ENCODE measurements at places on chromosomes 16 and 17. TPM values are rescaled to one million over a fixed set of nuclear protein-coding genes. Genes with fewer than 3 reads are reported as not detected.
A peak's percentile ranks its signal among the peaks of the same experiment; 100 is the strongest.

TBC1D3L gene
- total RNA-seq, result 2.2 TPM

ITGAD gene
- not detected for total RNA-seq

ADAMTS18 gene
- 0.08 TPM for total RNA-seq

VAT1 gene
- 461 TPM for total RNA-seq

DNA sequence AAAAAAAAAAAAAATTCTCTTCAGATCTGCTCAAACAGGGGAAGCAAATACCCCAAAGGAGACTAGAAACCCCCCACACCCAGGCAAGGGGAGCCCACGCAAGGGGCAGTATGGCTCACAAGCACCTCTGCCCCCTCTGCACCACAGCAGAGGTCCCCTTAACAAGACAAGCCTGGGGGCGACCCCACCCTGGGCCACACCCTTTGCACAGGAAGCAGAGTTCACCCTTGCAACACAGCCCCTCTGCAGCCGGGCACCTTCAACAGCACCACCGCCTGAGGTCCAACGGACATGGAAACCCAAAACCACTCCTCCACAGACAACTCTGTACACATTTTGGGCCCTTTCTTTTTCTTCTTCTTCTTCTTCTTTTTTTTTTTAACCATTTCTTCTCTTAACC, 12.8 kb downstream of the AXIN1 start:
- no peak for DNase-seq

DNA sequence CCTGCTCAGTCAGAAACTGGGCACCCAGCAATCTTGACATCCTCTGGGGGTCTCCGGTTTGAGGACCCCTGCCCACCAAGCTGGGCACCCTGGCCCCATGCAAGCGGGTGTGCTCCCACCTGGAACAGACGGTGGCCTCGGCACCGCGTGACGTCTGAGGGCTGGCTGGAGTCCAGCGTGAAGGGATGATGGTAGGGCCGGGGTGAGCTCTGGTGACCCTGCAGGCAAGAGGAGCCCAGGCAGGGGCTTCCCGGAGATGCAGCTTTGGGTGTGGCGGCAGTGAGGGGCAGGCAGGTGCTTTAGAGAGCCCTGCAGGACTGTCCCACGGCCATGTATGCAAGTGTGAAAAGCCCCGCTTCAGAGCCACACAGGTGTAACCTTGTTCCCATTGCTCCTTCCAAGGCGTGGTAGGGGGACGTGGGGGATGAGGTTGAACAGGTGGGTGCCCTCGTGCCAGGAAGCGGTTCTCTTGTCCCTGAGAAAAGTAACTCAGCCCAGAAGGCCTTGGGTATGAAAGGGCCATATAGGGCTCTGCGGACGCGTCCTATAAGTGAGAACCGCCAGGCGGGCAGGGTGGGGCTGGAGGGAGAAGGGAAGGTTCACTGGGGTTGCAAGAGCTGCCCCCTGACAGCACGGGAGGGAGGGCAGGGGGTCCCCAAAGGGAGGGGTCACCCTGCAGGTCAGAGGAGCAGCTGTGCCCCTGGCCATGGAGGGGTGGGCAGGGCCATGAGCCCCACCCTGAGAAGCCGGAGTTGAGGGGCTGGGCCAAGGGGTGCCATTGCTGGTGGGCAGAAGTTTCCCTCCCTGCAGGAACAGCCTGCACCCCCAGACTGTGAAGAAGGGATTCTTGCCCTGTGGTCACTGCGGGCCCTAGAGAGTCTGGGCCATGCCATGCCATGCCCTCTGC, 9.2 kb downstream of the RGS11 start:
- DNase-seq, result no peak

GRCh38 chr17:75407655-75408352, 2.3 kb upstream of the GRB2 start:
- DNase-seq, result no peak

DNA sequence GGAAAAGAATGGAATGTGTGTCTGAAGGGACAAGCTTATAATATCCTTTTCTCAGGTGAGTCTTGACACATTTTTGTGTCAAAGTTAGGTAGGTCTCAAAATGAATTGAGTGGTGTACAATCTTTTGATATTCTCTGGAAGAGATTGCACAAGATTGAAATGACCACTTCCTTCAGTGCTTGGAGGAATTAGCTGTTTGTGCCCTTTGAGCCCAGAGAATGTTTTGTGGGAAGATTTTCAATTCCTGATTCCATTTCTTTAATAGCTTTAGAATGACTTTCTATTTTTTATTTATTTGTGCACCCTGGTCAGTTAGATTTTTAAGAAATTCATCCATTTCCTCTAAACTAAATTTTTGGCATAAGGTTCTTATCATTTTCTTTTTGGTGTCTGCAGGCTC, 1.6 kb upstream of the CCL13 start:
- peak; percentile 16 for DNase-seq

DNA sequence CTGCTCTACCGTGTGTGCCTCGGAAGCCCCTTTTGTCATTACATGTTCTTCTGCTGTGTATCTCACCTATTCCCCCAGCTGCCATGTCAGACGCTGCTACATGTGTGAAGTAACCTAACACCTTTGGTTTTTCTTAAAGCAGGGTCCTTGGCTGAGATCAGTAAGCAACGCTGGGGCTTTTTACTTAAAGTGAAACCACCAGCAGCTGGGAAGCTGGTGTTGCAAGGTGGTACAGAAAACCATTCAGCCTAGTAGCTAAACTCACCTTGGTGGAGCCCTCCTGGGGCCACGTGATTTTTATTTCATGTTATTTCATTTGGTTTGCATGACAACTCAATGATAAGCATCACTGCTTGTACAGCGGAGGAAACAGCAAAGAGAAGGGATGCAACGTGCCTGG, 62.6 kb downstream of the PLCG2 start:
- no peak for DNase-seq

DNA sequence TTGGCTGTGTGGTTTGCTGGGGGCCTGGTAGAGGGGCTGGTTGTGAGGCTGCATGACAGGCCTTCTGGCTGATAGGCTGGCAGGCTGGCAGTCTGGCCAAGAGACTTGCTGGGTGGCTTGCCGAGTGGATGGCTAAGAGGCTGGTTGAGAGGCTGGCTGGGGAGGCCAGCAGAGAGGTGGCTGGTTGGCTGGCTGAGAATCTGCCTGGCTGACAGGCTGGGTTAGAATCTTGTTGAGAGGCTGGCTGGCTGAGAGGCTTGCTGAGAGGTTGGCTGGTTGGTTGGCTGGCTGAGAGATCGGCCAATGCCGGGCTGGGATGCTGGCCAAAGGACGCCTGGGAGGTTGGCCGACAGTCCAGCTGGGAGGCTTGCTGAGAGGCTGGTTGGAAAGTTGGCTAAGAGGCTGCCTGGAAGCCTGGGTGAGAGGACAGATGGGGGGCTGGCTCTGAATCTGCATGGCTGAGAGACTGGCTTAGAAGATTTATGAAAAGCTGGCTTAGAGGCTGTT, 35.9 kb upstream of the ACSM2B start:
- no peak for DNase-seq

GRCh38 chr16:30108059-30108850, 5.1 kb downstream of the GDPD3 start:
- DNase-seq, result no peak

DNA sequence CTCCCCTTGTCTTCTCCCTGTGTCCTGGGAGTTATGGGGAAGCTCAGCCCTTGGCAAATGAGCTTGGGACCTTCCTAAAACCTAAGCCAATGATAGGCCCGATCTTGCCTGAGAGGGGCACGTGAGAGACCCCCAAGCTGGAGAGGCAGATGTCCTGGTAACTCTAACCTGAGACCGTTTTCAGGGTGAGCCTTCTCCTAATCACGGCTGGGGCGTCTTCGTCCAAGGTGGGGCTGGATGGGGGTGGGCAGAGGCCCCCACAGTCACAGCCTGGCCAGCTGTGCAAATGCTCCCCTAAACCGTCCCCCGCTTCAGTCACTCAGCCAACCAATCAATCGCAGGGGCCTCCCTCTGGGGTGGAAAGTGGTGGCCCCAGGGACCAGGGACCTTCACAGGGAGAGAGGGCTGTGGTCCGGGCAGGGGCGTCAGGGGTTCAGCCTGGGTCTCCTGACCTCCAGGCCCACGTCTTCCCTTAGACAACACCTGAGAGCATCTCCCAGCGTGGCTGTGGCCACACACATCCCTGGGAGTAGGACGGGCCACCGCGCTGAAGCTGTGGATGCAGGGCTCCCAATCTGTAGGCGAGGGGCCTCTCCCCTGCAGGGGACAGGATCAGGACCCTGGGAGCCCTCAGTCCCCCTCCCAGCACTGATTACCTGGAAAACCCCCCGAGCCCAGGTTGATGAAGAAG, 30.6 kb downstream of the ACTG1 start:
- DNase-seq, result no peak
